ENCODE measurements at places on chromosomes 12 and 14. TPM values are rescaled to one million over a fixed set of nuclear protein-coding genes. Genes with fewer than 3 reads are reported as not detected.

LALBA gene
- not detected for polyA plus RNA-seq

RNASE7 gene
- 0.83 TPM for polyA plus RNA-seq

REP15 gene
- polyA plus RNA-seq = 4.6 TPM

KIF5A gene
- polyA plus RNA-seq = 0.41 TPM

SPTB gene
- 15.5 TPM for polyA plus RNA-seq

MYF5 gene
- 0.10 TPM for polyA plus RNA-seq

LRFN5 gene
- polyA plus RNA-seq = 9.3 TPM

PPM1H gene
- polyA plus RNA-seq = 27.7 TPM

ASCL1 gene
- polyA plus RNA-seq = 0.31 TPM

C12orf75 gene
- 87.7 TPM for polyA plus RNA-seq

FGF6 gene
- polyA plus RNA-seq = not detected

RGS6 gene
- polyA plus RNA-seq = 0.93 TPM

MOK gene
- 36.1 TPM for polyA plus RNA-seq

LIN7A gene
- 19.2 TPM for polyA plus RNA-seq

RBP5 gene
- polyA plus RNA-seq = 62.9 TPM

IFI27L1 gene
- polyA plus RNA-seq = 34.5 TPM

NTN4 gene
- polyA plus RNA-seq = 82.5 TPM

STYK1 gene
- 1.8 TPM for polyA plus RNA-seq

NEUROD4 gene
- polyA plus RNA-seq = not detected

CHFR gene
- polyA plus RNA-seq = 33.0 TPM

ANO2 gene
- polyA plus RNA-seq = 4.9 TPM

NPFF gene
- polyA plus RNA-seq = 1.1 TPM

AMHR2 gene
- 0.48 TPM for polyA plus RNA-seq

CCDC38 gene
- 0.66 TPM for polyA plus RNA-seq

SIX6 gene
- polyA plus RNA-seq = not detected

OTX2 gene
- polyA plus RNA-seq = not detected

SMIM41 gene
- 0.61 TPM for polyA plus RNA-seq

NRL gene
- 3.2 TPM for polyA plus RNA-seq

Data from renal pelvis (tissue), 12 donors.